ENCODE measurements at places on chromosomes 12 and 14.

DNA sequence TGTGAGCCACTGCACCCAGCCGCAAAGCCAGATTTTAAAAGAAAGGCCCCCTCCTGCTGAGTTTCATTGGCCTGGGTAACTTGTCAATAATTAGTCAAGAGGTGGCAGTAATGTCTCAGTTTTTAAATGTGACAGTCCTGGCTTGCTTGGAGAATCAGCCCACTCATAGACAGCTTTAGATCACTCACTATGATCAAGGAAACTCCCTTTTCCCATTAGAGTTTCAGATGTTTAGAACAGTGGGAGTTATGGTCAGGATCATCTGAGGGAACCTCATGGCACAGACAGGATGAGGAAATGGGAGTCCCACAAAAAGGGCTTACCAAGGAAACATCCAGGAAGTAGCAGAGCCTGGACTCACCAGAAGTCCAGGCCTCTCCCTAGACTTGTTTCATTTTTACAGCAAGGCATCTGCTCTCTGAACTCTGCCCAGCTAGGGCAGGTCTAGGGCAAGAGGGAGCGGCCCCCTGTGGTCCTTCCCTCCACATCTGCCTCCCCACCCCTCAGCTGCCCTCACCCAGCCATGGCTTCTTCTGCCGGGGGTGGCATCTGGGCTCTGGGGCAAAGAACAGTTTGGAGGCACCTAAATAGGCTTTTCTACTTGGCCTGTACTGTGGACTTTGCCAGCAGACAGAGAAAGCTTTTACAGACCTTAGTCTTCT is 11.2 kb downstream of the BCL2L14 start:
- no peak for DNase-seq

DNA sequence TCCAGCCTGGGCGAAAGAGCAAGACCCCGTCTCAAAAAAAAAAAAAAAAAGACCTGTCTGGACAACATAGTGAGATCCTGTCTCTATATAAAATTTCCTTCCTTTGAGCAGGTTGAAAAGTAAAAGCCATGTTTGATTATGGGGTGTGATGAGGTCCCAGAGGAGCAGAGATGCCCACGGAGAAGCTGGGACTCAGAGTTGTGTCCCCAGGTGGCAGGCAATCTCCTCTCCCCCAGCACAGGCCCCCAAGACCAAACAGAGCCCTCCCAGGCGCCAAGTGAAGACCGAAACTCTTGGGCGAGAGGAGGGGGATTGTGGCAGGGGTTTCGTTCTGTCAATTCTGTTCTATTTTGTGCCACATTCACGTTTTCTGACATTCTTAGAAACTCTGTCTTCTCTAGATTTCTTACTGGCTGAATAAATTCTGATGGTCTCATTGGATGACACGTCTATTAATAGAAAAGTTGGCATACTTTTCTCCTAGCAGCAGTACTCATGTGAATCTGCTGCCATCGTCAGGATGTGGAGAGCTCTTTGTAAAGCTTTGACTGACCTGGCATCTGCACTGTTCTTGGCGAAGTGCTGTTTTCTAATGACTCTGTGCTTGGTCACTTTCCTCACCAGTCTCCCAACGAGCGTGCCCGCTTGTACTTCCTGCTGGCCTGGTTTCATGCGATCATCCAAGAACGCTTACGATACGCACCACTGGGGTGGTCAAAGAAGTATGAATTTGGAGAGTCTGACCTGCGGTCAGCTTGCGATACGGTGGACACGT is 43.4 kb downstream of the HSP90AA1 start:
- peak; percentile 34 for DNase-seq

DNA sequence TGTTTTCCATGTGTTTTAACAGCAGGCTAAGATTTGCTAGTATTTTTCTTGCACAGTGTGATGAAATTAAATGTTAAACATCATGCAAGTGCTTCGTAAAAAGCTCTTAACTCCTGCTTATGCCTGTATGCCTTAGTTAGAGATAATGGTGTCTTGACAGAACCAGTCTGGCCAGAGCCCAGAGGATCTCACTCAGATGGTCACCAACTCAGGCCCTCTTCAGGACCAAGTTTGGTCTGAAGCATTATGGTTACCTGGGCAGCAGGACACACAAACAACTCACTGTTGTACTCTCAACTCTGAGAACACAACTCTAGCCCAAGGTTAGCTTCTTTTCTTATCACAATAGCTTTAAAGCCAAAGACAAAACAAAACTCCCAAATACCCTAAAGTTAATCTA is 115.4 kb downstream of the KIF21A start:
- DNase-seq, result no peak

- peak; percentile 29 for DNase-seq
Measured at GRCh38 chr14:67526676-67527459, 6.2 kb upstream of the PLEKHH1 start.

GRCh38 chr12:104827587-104827986 is 130.5 kb downstream of the SLC41A2 start:
- DNase-seq, result no peak

DNA sequence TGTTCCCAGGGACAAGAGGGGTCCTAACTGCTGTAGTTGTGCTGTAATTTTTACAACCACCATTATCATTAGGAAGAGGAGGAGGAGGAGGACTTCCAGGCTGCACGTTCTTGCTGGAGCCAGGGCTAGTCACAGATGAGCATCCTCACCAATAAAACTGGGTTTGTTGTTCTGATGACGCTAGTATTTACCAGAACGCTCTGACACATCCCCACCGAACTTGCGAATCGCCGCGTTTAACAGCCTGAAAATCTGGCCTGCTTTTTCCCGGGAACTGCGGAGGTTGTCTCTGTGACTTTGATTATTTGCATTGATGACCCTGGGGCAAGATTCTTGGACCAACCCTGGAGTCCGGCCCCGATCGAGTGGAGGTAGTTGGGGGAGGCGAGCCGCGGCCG is 10.2 kb downstream of the TBX5 start:
- DNase-seq, result no peak

DNA sequence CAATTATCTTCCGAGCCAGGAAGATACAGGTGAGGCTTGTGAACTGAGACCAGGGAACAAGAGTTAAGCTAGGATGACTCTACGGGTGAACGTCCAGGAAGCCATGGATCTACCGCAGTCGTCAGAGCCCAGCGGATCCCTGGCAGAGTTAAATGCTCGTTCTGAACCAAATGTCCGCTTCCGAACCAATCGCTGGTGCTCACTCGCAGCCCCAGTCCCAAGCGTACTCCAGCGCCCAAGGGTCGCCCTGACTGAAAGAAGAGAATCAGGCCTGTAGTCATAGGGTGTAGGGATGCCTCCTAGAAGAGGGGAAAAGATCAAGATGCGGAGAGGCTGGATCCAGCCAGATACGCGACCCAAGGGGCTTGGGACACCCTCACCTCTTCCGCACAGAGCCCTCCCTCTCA is 283 bp downstream of the VIPAS39 start:
- no peak for DNase-seq

GRCh38 chr12:122081697-122082221 is 3.2 kb downstream of the MLXIP start:
- no peak for DNase-seq
